ENCODE measurements at places on chromosomes 11 and 22. TPM values are rescaled to one million over a fixed set of nuclear protein-coding genes. Genes with fewer than 3 reads are reported as not detected.

GRCh38 chr11:78109081-78110015 is 29.7 kb upstream of the NDUFC2 start:
- no peak overlapping the region for H3K27ac ChIP-seq
- no peaks in the 10 kb centered on the region for H3K4me1 ChIP-seq
- peaks cover 24% of the 10 kb centered on the region for H3K36me3 ChIP-seq
- no peak for DNase-seq
- no peaks in the 10 kb centered on the region for H3K27me3 ChIP-seq

GRCh38 chr11:86138958-86139357 is 70.1 kb upstream of the PICALM start:
- H3K27ac ChIP-seq = no peak overlapping the region
- H3K4me1 ChIP-seq = no peaks in the 10 kb centered on the region

DNA sequence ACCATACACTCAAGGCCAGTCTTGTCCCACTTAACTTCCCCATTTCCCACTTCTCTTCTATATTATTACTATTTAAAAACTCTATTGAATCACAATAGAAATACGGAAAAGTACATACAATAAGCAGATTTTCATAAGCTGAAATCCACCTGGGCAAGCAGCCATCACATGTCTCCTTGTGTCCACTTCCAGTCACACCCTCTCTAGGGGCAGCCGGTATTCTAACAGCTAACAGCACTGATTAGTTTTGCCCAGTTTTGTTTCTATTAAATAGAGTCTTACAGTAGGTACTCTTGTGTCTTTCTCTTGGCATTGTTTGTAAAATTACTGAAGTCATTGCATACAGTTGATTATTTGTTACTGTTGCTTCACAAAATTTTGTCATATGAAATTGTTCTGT is 37.8 kb downstream of the PPP6R3 start:
- no peaks in the 10 kb centered on the region for H3K36me3 ChIP-seq
- no peaks in the 10 kb centered on the region for H3K27me3 ChIP-seq
- DNase-seq = peak; percentile 43
- H3K27ac ChIP-seq = peak overlapping the region; percentile 82

DNA sequence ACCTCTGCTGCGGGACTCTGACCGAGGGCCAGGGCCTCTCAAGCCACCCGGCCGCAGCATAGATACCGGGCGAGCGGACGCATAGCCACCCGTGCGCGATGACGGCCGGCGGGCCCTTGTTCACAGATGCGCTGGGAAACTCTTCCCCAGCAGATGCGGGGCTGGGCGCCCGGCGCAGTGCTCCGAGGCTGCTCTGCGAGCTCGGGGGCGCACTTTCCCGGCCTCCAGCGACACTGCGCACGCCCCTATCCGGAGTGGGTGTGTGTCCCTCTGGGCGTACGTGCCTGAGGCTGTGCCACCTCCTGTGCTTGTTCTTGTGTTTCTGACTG is 104.7 kb upstream of the E2F8 start:
- peak overlapping the region; percentile 49 for H3K4me3 ChIP-seq
- peaks cover 62% of the 10 kb centered on the region for H3K27me3 ChIP-seq
- no peak for DNase-seq
- H3K4me1 ChIP-seq = peaks cover 20% of the 10 kb centered on the region
- no peaks in the 10 kb centered on the region for H3K36me3 ChIP-seq

DNA sequence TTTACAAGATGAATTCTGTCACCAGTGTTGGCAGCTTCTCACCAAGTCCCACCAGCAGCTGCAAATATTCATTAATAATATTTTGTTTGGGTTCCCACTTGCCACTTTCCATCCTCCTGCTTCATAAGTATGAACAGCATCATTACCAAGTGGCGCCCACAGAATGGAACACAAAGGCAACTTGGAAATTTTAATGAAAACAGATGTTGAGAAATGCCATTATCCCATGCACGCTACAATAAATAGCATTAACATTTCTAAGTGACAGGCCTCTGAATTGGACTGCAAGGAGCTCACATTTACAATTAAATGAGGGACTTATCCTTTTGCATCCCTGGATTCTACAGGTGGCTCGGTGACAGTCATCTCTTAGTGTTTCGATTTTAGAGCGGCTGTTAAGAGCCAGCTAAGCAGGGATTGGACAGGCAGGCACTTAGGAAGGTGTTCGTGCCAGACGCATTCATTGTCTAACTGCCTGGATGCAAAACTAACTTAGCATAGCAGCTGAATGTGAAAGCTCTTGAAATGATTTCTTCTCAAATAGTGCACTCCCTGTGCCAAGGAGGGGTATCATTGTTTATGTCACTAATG is 170.3 kb downstream of the KIRREL3 start:
- no peaks in the 10 kb centered on the region for H3K4me1 ChIP-seq
- DNase-seq = no peak
- H3K27me3 ChIP-seq = no peaks in the 10 kb centered on the region
- H3K27ac ChIP-seq = no peak overlapping the region
- H3K4me3 ChIP-seq = no peak overlapping the region

Gene STIM1
- total RNA-seq = 45.9 TPM

Gene PKP3
- 0.55 TPM for total RNA-seq

Gene IGF2
- 21.6 TPM for total RNA-seq

Gene OR6T1
- not detected for total RNA-seq

DNA sequence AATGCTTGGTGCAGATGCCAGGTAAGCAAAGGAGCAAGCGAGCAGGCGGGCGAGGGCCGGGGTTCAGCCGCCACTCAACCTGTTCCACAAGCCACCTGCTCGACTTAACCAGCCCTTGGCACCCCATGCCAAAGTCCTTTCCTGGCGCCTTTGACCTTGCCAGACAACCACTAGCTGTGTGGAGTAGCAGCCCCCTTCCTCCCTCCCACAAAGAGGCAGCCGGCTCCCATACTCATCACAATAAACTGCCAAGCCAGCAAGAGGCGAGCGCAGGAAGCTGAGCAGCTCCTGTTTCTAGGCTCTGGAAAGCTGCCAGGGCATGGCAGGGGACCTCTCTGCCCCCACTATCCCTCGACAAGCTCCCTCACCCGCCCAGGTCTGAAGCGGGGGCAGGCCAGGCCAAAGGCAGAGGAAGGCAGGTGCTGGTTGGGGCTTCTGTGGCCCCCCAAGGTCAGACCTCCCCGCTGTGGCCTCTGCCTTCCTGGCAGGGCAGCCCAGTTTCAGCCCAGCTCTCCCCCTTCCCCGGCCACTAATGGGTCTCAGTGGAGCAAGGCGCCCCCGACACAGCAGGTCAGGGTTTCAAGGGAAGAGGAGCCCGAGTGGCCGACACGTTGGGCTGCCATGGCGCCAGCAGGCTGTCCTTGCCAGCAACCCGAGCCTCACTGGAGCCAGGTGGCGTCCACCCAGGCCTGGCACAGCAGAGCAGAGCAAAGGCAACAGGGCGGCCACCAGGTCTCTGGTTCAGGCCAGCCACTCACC is 15.3 kb downstream of the MACROD1 start:
- no peaks in the 10 kb centered on the region for H3K27me3 ChIP-seq
- H3K4me3 ChIP-seq = no peak overlapping the region
- DNase-seq = peak; percentile 69
- H3K4me1 ChIP-seq = peaks cover 49% of the 10 kb centered on the region
- H3K36me3 ChIP-seq = no peaks in the 10 kb centered on the region

Gene GAS2
- 2.7 TPM for total RNA-seq

DNA sequence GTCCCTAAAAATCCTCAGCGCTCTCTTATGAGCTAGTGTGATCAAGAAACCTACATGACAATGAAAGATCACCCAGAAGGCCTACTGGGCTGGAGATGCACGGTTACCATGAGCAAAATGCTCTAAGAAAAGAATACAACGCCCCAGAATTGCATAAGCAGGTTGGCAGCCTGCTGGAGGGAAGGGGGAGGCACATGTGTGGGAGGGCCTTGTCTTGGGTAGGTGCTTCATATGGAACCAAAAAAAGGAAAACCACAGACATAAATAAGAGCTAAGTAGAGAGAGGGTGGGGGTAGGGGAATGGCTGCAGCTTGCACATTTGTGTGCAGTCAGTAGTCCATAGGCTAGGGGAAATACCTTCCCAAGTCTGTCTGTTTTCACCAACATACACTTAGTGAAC is 2.8 kb downstream of the SIAE start:
- no peak overlapping the region for H3K4me3 ChIP-seq
- H3K4me1 ChIP-seq = peaks cover 17% of the 10 kb centered on the region
- no peaks in the 10 kb centered on the region for H3K27me3 ChIP-seq
- no peak overlapping the region for H3K27ac ChIP-seq
- DNase-seq = no peak
- H3K36me3 ChIP-seq = peaks cover 13% of the 10 kb centered on the region

Gene GLB1L3
- not detected for total RNA-seq

- H3K36me3 ChIP-seq = no peaks in the 10 kb centered on the region
- H3K4me3 ChIP-seq = peak overlapping the region; percentile 5
- no peak for DNase-seq
- no peaks in the 10 kb centered on the region for H3K27me3 ChIP-seq
- peaks cover 22% of the 10 kb centered on the region for H3K4me1 ChIP-seq
These were observed 146.2 kb upstream of the RASSF10 start for GRCh38 chr11:12862696-12863469.

- DNase-seq = no peak
- no peaks in the 10 kb centered on the region for H3K4me1 ChIP-seq
- H3K27ac ChIP-seq = no peak overlapping the region
- H3K27me3 ChIP-seq = peaks cover 5% of the 10 kb centered on the region
- H3K4me3 ChIP-seq = no peak overlapping the region
These were observed 170.1 kb downstream of the GRIK4 start for GRCh38 chr11:120681434-120682331.

DNA sequence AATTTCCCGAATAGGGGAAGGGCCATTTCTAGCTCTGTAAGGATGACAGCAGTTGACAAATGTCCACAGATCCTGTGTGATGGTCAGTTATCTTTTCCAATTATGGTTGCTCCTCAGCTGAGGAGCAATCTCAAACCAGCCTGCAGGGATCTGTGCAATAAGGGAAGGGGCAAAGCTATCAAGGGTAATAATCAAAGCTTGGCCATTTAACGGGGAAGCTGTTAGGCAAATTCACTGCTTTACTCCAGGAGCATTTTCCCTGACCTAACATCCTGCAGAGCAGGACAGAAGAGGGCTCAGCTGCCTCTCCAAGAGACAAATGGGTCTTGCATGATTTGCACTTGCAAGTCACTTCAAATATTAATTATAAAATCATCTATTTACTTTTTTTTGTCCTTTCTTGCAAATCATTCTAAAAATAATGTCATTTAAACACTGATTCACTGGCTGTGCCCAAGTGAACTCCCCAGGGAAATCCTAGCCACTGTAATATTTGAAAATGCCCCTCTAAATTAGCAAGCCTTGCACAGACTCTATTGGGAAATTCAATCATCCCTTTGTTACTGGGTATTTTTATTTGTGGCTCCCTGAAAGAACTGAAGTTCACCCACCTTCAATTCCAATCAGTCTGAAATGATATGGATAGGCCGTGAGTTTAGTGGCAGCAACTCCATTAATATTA is 1256.7 kb downstream of the LRRC4C start:
- DNase-seq = no peak
- H3K4me3 ChIP-seq = no peak overlapping the region
- no peak overlapping the region for H3K27ac ChIP-seq
- H3K27me3 ChIP-seq = no peaks in the 10 kb centered on the region

GRCh38 chr22:37443977-37444376 is 16.7 kb upstream of the ELFN2 start:
- H3K27me3 ChIP-seq = peaks cover 17% of the 10 kb centered on the region
- no peaks in the 10 kb centered on the region for H3K36me3 ChIP-seq
- no peak for DNase-seq
- H3K4me1 ChIP-seq = no peaks in the 10 kb centered on the region

GRCh38 chr11:122848186-122848585 is 9.9 kb downstream of the CRTAM start:
- no peak for DNase-seq
- H3K4me3 ChIP-seq = no peak overlapping the region
- H3K36me3 ChIP-seq = no peaks in the 10 kb centered on the region
- H3K27ac ChIP-seq = no peak overlapping the region
- H3K4me1 ChIP-seq = no peaks in the 10 kb centered on the region

DNA sequence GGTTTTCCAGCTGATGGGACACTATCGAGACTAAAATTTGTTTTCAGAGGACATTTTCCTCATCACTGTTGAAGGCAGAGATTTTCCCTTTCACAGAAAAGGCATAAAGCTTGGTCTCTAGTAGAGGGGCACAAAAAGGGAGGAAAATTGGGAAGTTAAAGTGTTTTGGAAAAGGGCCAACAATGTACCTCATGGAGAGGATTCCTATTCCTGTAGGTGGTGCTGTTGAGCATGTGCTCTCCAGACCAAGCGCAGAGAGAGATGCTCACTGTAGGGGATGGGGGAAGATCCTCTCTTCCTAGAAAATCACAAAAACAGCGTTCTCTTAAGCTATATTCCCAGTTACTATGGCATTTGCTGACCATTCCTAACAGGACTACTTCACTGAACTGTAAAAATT is 44.9 kb downstream of the OR4C46 start:
- DNase-seq = no peak
- no peak overlapping the region for H3K4me3 ChIP-seq
- H3K27ac ChIP-seq = no peak overlapping the region
- no peaks in the 10 kb centered on the region for H3K27me3 ChIP-seq
- H3K36me3 ChIP-seq = no peaks in the 10 kb centered on the region
- H3K4me1 ChIP-seq = no peaks in the 10 kb centered on the region

- H3K27ac ChIP-seq = no peak overlapping the region
- no peak overlapping the region for H3K4me3 ChIP-seq
- no peak for DNase-seq
- H3K4me1 ChIP-seq = no peaks in the 10 kb centered on the region
- H3K27me3 ChIP-seq = no peaks in the 10 kb centered on the region
These were observed 31.5 kb upstream of the PDE2A start for GRCh38 chr11:72705442-72706365.

- H3K4me3 ChIP-seq = no peak overlapping the region
- no peaks in the 10 kb centered on the region for H3K36me3 ChIP-seq
- peaks cover 4% of the 10 kb centered on the region for H3K4me1 ChIP-seq
- no peak for DNase-seq
- no peak overlapping the region for H3K27ac ChIP-seq
These were observed 18.9 kb downstream of the SHANK3 start for GRCh38 chr22:50691521-50691920.

DNA sequence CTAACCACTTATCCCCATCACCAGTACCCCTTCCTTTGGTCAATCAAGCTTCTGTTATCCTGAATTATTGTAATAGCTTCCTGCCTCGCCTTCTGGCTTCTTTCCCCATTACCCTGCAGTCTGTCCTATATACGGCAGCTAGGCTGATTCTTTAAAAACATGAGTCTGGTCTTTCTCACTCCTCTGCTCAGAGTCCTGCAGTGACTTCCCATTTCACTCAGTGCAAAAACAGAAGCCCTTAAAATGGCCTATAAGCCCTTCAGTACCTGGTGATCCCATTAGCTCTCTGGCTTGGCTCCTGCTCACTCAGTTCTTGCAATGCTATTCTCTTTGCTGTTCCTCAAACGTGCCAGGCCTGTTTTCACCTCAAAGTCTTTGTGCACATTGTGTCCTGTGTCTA is 58.4 kb downstream of the JRKL start:
- no peaks in the 10 kb centered on the region for H3K4me1 ChIP-seq
- H3K27ac ChIP-seq = no peak overlapping the region
- no peak overlapping the region for H3K4me3 ChIP-seq
- no peak for DNase-seq
- H3K27me3 ChIP-seq = no peaks in the 10 kb centered on the region

Gene RIMBP3B
- total RNA-seq = not detected

- H3K27ac ChIP-seq = peak overlapping the region; percentile 71
- H3K27me3 ChIP-seq = no peaks in the 10 kb centered on the region
- no peaks in the 10 kb centered on the region for H3K36me3 ChIP-seq
These were observed 987 bp downstream of the C1QTNF6 start for GRCh38 chr22:37186997-37187522.

Gene DGAT2
- total RNA-seq = 4.9 TPM
